NCI-H187 (cell line): ENCODE measurements at places on chromosomes 11 and 22.

- peak; percentile 2 for DNase-seq
These were observed 1.1 kb upstream of the PITPNB start for GRCh38 chr22:27919942-27920755.

- no peak for DNase-seq
These were observed 95.5 kb downstream of the CEP164 start for GRCh38 chr11:117423046-117423575.

GRCh38 chr11:68142441-68143309 is 21.5 kb upstream of the CHKA start:
- no peak for DNase-seq

DNA sequence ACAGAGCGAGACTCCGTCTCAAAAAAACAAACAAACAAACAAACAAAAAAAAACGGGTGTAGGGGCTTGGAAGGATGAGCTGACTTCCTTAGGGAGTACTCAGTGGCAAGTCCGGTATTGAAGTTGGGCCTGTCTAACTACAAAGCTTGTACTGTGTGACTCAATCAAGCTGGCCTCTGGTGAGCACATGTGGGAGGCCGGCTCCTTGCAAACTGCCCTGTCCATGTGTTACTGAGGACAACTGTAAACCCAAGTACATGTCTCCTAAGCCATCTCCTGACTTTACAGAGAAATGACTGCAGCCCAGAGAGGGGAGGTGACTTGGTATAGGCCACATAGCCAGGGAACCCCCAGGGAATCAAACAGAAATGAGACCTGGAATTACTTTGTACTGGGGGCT is 11.6 kb downstream of the RIBC2 start:
- no peak for DNase-seq

- DNase-seq = no peak
These were observed 758 bp downstream of the LDLRAD3 start for GRCh38 chr11:35944503-35945136.

DNA sequence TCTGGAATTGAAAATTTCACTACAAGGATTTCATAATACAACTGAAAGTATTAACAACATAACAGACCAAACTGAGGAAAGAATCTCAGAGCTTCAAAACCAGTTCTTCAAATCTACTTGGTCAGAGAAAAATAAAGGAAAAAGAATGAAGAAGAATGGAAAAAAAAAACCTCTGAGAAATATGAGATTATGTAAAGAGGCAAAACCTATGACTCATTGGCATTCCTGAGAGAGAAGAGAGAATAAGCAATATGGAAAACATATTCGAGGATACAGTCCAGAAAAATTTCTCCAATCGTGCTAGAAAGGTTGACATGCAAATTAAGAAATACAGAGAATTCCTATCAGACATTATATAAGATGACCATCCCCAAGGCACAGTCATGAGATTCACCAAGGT is 23.4 kb upstream of the GPR83 start:
- DNase-seq = no peak

DNA sequence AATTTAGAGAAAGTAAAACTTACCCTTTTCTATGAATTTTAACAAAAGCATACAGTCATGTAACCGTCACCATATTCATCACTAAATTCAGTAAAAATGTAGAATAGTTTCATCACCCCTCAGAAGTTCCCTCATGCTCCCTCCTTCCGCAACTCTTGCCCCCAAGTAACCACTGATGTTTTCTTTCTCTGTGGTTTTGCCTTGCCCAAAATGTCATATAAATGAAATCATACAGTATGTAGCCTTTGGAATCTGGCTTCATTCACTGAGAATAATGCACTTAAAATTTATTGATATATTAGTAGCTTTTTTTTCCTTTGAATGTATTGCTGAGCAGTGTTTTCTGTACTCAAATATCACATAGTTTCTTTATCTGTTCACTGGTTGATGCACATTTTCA is 60.1 kb downstream of the DCUN1D5 start:
- no peak for DNase-seq

GRCh38 chr22:23579870-23580575 is at the start of gene IGLL1:
Gene IGLL1, minus strand, starts transcription at chr22:23580290. Its CDS starts 100 bp downstream, at chr22:23580190.
- DNase-seq = no peak

DNA sequence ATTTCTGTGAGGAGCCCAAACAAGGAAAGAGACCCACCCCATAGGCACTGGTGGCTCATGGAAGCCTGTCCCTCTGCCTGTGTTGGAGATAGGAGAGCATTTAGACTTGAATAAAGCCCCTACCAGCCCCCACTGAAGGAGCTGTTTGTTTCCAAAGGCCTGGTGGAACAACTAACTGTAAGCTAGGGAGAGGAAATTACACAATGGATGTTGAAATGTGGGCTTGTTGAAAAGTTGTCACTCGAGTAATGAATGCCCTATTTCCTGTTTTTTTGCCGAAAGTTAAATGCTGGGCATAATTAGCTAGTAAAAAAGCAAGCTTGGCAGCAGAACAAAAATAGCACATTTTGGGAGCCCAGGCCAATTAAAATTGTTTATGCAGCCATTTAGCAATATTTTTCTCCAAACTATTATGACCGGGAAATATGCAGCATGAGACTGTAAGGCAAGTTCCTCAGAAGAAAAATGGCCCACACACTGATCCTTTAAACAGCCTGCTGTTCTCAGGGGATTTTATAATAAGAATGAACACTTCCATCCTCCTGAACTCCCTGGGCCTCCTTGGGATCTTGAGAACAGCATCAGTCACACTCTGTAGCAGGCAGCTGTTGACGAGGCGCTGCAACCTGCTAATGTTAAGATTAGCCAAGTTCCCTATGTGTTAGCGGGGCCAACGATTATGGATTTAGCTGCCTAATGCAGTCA is 38.6 kb upstream of the LMO2 start:
- DNase-seq = no peak

- no peak for DNase-seq
These were observed 1059.7 kb downstream of the OPCML start for GRCh38 chr11:132472411-132473172.

DNA sequence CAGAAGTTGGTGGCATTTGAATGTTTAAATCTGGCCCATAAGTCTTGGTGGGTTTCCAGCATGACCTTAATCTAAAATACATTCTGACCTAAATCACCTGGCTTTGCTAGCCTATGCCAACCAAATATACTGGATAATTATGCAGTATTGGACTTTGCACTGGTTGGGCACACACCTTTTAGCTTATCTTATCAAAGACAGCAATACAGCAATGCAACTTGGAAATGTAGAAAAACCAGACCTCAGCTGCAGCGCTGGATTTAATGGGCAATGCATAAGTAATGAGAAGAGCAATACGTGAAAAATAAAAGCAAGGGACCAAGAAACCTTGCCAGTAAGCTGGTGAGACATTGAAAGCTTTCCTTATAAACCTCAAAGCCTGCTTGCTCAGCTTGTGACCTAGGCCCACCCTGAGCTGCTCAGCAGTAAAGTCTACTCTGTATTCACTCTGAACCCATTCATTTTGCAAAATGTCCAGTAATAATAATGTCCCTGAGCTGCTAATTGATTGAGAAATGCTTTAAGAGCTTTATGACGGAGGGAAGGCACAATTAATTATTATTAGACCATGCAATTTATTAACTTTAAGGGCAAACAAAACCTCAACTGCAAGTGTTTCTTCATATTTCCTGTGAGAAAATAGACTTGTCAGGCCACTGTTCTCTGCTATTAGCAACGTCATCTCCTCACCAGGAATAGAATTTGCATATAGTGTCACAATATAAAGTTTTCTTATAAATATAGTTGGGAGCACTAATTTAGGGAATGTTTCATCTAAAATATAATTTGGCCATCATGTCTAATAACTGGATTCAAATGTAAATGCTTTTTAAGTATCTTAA is 49.4 kb upstream of the CEP295 start:
- DNase-seq = no peak

DNA sequence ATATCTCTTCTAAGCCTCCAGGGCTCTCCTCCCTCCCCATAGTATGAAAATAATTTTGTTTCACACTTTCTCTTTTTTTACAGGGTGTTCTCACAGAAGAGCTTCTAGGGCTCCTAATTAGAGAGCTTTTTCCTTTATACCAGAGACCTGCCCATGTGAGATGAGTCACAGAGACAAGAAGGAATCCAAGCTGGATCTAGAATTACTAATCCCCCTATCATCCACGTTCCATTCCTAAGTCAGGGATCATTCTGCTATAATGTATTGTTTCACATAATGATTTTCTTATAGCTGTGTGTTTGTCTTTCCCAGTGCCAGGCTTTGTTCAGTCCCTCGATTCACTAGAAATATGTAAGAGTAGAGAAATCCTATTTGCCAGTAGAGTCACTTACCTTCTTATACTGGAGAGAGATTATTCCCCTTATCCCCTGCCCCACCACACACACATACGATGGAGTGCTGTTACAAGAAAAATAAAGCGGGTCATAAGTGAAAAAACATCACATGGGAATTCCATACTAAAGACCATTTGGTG is 778.3 kb upstream of the LRRC4C start:
- no peak for DNase-seq

DNA sequence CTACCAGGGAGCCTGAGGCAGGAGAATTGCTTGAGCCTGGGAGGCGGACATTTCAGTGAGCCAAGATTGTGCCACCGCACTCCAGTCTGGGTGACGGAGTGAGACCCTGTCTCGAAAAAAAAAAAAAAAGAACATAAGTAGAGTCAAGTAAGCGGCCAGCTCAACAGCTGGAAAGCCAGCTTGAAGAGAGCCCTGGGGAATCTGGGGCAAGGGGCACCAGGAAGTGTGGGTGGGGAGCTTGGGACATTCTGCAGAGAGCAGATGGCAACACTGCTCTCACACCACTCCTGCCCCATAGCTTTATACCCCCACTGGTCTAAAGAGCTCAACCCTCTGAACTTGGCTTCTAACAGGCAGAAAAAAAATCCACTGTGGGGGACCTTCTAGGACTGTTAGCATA is 505.6 kb downstream of the BUD13 start:
- no peak for DNase-seq

DNA sequence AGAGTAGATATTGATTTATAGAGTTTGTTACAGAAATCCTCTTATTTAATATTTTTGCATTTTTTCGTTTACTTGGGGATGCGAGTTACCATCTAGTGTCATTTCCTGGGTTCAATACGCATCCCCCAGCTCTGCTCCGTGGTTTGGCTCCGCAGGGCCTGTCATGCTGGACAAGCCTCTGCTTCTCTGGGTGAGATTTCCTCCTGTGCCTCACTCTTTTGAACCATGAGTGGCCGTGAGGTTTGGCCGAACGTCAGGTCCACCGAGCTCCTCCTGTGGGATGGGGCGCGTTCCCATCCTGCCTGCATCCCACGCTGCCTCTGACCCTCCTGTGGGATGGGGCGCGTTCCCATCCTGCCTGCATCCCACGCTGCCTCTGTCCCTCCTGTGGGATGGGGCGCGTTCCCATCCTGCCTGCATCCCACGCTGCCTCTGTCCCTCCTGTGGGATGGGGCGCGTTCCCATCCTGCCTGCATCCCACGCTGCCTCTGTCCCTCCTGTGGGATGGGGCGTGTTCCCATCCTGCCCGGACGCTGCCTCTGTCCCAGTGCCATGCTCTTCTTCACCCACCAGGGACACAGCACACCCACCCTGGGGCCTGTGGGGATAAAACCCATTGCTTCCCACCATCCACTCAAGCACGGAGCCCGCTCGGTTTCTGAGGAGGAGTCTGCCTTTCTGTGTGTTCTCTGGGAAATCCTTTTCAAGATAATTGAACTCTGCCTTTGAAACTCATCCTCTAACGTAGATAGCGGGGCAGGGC is 506.8 kb downstream of the BRD1 start:
- no peak for DNase-seq

DNA sequence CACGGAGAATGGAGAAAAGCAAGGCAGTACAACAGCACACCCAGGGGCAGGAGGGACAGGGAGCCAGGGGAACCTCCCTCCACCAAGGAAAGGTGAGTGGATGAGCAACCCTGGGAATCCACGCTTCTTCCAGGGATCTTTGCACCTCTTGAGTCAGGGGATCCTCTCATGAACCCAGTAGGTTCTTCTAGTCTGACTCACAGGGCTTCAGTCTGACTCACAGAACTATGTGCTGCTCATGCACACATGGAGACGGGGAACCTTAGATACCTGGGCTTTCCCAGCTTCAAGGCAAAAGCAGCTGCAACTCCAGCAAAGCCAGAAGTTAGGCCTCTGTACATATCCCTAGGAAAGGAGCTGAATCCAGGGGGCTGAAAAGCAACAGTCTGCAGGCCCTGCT is 1021.4 kb upstream of the TENM4 start:
- no peak for DNase-seq

DNA sequence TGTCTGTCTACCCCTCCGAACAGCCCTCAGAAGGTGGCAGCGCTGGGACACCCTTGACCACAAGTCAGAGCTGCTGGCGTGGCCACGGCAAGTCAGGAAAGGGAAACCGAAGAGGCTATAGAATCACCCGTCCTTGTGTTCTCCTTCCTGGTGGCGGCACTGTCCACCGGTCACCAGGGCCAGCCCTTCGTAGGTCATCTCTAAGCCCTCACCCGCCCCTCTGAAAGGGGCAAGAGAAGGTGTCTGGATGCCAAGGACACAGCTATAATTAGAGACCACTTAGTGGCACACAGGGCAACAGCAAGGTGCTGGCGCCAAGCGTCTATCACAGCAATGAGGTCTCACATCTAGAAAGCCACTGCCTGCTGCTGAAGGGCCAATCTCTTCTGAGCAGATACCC is 320.9 kb downstream of the SHANK2 start:
- DNase-seq = no peak

DNA sequence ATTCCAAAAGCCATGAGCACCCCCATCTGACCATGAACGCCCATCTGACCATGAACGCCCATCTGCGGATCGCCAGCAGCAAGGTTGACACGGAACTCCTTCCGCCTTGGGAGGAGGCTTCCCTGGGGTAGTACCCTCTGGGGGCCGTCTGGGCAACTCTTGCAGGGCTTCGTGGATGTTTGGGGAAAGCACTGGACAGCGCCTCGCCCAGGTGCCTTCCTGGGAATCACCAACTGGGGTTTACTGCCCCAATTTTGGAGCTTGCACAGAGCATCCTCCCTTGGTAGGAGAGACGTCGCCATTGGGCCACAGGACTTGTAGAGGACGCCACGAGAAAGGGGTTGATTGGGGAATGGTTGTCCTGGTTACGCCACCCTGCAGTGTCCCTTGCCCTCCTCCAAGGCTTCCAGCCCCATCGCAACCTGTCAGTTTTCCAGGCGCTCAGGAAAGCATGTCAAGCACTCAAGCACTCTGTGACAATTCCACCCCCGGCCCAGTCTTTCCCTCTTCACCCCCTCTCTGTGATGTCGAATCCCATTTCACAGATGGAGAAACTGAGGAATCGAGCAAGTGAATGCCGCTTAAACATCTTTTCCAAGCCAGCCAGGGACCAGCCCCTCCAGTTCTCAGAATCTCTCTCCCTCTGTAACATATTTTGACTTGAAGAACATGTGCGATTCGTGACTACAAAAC is 914 bp upstream of the PRDM11 start:
- no peak for DNase-seq

GRCh38 chr11:68099474-68100405 is 21.4 kb downstream of the CHKA start:
- no peak for DNase-seq
